Hepatocyte (in vitro differentiated cells): ENCODE measurements at places on chromosomes 7 and 10. TPM values are rescaled to one million over a fixed set of nuclear protein-coding genes. Genes with fewer than 3 reads are reported as not detected.

TMEM270 gene
- 0.30 and 0.47 TPM in 2 replicates for polyA plus RNA-seq

DNA sequence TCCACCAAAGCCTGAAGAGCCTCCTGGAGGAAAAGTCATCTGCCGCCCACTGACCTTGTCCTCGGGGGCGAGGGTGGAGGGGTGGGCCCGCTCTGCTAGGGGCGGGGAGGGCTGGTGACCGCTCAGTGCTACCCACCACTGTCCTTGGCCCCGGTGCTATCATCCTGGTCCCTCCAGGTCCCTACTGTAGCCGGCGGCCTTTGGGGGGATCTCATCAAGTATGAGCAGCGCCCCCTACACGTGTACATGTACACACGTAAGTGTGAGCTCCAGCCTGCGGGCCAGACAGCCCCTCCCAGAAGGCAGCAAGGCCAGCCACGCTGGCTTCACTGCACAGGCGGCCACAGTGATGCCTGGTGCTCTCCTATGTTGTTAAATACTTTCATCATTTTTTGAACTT lies 19.6 kb downstream of the TTYH3 start:
- H3K4me3 ChIP-seq, result no peak overlapping the region
- no peak overlapping the region for H3K27ac ChIP-seq
- no peaks in the 10 kb centered on the region for H3K4me1 ChIP-seq
- H3K36me3 ChIP-seq, result no peaks in the 10 kb centered on the region
- H3K27me3 ChIP-seq, result no peaks in the 10 kb centered on the region

- no peaks in the 10 kb centered on the region for H3K4me1 ChIP-seq
- H3K36me3 ChIP-seq, result no peaks in the 10 kb centered on the region
- DNase-seq, result no peak
- no peaks in the 10 kb centered on the region for H3K27me3 ChIP-seq
Observed at GRCh38 chr10:28047061-28047460, 48.2 kb upstream of the ODAD2 start.

DNA sequence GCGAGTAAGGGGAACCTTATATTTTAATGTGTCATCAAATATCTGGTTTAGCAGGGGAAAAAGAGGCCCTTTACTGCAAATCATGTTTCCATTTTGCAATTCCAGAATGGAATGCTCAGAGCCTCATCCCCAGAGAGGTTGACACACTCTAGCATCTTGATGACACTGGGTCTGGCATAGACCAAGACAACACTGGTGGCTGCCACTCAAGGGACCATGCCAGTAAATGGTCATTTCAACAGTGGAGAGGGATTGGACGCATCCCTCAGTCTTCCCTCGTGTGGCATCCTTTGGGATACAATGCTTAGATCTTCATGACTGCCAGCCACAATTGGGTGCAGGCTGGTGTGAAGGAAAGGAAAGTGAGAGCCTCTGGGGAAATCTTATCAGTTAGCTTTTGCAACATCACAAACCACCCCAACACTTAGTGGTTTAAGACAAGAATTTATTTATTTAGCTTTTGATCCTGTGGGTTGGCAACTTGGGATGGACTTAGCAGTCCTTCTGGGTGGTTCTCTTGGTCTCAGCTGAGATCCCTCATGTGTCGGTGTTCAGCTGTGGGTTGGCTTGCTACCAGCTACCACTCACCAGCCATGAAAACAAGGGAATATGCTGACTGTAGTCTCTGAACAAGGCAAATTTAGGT lies 21.6 kb downstream of the TACC2 start:
- no peak for DNase-seq
- H3K27ac ChIP-seq, result no peak overlapping the region
- peaks cover 6% of the 10 kb centered on the region for H3K4me1 ChIP-seq
- H3K36me3 ChIP-seq, result no peaks in the 10 kb centered on the region

- H3K4me1 ChIP-seq, result peaks cover 4% of the 10 kb centered on the region
- peaks cover 13% of the 10 kb centered on the region for H3K27me3 ChIP-seq
- no peaks in the 10 kb centered on the region for H3K36me3 ChIP-seq
- no peak overlapping the region for H3K27ac ChIP-seq
Observed at GRCh38 chr7:39084349-39084748, 106.6 kb downstream of the POU6F2 start.

DNA sequence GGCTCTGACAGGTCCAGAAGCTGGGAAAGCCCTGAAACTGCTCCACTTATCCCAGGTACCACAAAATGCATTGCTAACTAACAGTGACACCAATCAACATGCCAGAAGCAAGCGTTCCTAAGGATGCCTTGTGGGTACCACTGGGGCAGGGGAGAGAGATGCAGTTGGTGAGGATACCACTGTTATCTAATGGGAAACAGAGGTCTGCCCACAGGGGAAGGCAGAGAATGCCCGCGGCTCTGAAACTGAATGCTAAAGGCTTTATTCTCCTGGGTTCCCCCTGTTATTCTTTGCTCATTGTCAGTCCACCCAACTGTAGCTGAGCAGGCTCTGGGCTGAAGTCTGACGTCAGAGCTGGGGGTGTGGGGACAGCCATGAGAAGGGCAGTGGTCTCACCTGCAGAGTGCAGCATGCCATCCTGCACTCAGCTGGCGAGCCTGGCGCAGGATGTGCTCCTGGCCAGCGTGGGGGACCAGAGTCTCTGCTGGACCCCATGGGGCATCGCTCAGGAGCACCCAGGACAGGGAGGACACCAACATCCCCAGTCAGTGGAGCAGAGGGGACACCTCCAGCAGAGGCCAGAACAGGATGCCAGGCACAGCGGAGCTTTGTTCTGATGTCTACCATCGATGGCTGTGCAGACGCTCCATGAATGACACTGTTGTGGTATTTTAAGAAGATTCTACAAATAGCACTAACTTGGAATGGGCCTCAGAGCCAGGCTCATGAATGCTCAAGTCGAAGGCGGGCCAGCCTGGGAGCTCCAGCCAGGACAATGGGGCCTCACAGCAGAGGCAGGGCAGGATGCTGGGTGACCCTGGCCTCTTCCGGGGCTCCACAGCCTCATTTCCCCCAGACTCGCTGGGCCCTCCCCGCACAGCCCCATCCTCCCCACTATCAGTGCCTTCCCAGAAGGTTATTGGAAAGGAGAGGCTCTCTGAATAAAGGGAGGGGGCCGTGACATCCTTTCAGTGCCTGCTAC lies 95.8 kb downstream of the ARHGAP22 start:
- H3K36me3 ChIP-seq, result no peaks in the 10 kb centered on the region
- DNase-seq, result no peak
- H3K27ac ChIP-seq, result no peak overlapping the region
- no peak overlapping the region for H3K4me3 ChIP-seq
- H3K4me1 ChIP-seq, result no peaks in the 10 kb centered on the region

C7orf57 gene
- polyA plus RNA-seq, result not detected in 2 replicates

INHBA gene
- 7.0 and 9.4 TPM in 2 replicates for polyA plus RNA-seq

- H3K4me1 ChIP-seq, result peaks cover 5% of the 10 kb centered on the region
- H3K36me3 ChIP-seq, result no peaks in the 10 kb centered on the region
- H3K4me3 ChIP-seq, result no peak overlapping the region
Observed at GRCh38 chr7:1163121-1163520, 3.1 kb upstream of the ZFAND2A start.

CALN1 gene
- 0.28 TPM in 2 replicates for polyA plus RNA-seq

DNA sequence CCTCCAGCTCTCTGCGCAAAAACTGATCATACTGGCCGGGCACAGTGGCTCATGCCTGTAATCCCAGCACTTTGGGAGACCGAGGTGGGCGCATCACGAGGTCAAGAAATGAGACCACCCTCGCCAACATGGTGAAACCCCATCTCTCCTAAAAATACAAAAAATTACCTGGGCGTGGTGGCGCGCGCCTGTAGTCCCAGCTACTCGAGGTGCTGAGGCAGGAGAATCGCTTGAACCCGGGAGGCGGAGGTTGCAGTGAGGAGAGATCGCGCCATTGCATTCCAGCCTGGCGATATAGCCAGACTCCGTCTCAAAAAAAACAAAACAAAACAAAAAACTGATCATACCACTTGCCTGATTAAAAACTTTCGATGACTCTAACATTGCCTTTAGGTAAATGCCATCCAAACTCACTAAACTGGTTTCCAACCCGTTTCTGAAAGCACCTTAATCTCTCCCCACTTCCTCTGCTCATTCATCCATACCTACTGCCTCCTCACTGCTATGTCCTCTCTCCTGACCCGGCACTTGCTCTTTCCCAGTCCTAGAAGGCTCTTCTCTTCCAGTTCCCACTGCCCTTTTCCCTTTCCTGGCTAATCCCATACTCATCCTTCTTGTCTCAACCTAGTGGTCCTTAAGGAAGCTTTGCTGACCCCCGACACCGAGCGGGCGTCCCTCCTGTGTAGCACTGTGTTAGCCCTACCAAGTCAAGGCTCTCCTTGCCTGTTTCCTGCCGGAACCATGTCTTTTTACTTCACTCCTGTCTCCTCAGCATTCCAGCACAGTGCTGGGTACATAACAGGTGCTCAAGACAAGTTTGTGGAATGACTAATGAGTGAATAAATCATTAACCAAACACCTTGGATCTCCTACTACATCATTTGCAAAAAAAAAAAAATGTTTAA lies 686 bp upstream of the MIOS start:
- DNase-seq, result peak; percentile 36
- peak overlapping the region; percentile 99 for H3K27ac ChIP-seq
- no peaks in the 10 kb centered on the region for H3K36me3 ChIP-seq
- H3K4me1 ChIP-seq, result peaks cover 33% of the 10 kb centered on the region
- H3K27me3 ChIP-seq, result no peaks in the 10 kb centered on the region

PDCD11 gene
- 9.9 and 14.8 TPM in 2 replicates for polyA plus RNA-seq

DNA sequence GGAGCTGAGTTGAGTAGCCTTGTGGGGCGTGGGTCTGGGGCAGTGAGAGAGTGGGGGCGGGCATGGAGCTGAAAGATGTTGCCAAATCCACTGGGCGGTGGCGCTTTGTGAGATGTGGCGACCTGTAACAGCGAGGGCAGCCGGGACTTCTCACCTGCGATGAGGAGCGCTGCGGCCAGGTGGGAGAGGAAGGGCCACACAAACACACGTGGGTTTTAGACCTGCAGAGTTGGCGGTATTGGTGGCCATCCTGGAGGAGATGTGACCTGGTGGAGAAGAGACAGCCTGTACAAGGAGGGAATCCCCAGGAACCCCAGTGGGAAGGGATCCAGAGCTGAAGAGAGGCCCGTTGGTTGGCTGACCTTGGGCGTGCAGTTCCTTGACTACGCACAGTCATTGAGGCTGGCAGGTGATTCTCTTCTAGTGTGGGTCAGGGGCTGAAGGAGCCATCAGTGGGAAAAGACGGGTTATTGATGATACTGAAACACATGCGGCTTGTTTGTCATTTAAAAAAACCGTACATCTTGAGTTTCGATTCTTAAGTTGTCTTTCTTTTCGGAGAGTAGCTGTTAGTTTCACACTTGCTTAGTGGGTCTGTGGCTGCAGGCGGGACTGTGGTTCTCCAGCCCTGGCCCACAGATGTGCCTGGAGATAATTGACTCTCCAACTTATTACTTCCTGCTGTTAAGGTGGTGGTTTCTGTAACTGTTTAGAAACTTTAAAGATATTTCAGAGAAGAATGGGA lies 2.4 kb downstream of the CHST12 start:
- H3K4me1 ChIP-seq, result peaks cover 10% of the 10 kb centered on the region
- H3K27ac ChIP-seq, result no peak overlapping the region
- no peak overlapping the region for H3K4me3 ChIP-seq
- no peaks in the 10 kb centered on the region for H3K36me3 ChIP-seq
- no peaks in the 10 kb centered on the region for H3K27me3 ChIP-seq
- DNase-seq, result no peak

VWA2 gene
- 2.2 and 6.3 TPM in 2 replicates for polyA plus RNA-seq

- H3K27me3 ChIP-seq, result no peaks in the 10 kb centered on the region
- DNase-seq, result no peak
- no peak overlapping the region for H3K4me3 ChIP-seq
- no peaks in the 10 kb centered on the region for H3K36me3 ChIP-seq
- H3K4me1 ChIP-seq, result no peaks in the 10 kb centered on the region
Observed at GRCh38 chr10:92847202-92847864, 987 bp upstream of the EXOC6 start.

- H3K36me3 ChIP-seq, result no peaks in the 10 kb centered on the region
- no peak for DNase-seq
- H3K27ac ChIP-seq, result no peak overlapping the region
Observed at GRCh38 chr7:4233621-4234497, 448.2 kb upstream of the FOXK1 start.

SLC29A4 gene
- polyA plus RNA-seq, result 32.6 and 36.1 TPM in 2 replicates

ASB10 gene
- not detected in 2 replicates for polyA plus RNA-seq

GRCh38 chr10:33337326-33337957 lies 3.0 kb upstream of the NRP1 start:
- H3K27ac ChIP-seq, result peak overlapping the region; percentile 93
- peaks cover 10% of the 10 kb centered on the region for H3K4me1 ChIP-seq
- H3K4me3 ChIP-seq, result peak overlapping the region; percentile 92
- DNase-seq, result peak; percentile 29

DNA sequence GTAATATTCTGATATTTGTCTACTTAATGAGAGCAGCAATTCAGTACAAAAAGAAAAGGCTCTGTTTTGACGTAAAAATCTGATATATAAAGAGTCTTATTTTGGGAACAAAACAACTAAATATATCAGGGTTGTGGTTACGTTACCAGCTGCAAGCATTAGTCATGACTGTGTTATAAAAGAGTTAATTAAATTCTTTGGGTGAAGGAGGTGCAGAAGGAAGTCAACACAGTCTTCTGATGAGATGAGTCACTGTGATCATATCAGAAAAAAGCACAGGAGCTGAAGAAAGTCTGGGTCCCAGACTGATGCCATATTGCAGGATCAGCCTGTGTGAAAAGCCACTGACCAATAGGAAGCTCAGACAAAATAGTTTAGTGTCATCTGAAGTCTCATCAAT lies 234.3 kb upstream of the TEX47 start:
- H3K4me3 ChIP-seq, result no peak overlapping the region
- H3K27ac ChIP-seq, result no peak overlapping the region
- H3K27me3 ChIP-seq, result no peaks in the 10 kb centered on the region
- no peak for DNase-seq
- H3K4me1 ChIP-seq, result no peaks in the 10 kb centered on the region
- H3K36me3 ChIP-seq, result no peaks in the 10 kb centered on the region

DNA sequence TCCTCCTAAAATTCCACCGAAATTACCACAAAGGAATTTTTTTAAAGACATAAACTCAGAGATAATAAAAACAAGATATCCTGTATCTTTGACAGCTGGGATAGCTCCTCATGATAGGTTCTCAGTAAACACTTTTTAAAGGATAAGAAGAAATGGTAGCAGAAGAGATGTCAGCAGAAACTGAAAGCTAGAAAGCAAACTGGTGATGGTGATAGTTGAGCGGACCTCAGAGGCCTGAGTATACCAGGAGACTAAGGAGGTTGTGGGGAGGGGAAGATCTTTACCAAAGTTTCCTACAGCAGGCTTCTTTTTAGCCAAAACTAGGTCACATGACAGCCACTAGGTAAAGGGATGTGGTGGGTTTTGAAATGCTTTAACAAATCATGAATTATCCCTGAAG lies 22.5 kb downstream of the PCGF5 start:
- no peaks in the 10 kb centered on the region for H3K36me3 ChIP-seq
- H3K4me3 ChIP-seq, result no peak overlapping the region
- no peaks in the 10 kb centered on the region for H3K27me3 ChIP-seq

DNA sequence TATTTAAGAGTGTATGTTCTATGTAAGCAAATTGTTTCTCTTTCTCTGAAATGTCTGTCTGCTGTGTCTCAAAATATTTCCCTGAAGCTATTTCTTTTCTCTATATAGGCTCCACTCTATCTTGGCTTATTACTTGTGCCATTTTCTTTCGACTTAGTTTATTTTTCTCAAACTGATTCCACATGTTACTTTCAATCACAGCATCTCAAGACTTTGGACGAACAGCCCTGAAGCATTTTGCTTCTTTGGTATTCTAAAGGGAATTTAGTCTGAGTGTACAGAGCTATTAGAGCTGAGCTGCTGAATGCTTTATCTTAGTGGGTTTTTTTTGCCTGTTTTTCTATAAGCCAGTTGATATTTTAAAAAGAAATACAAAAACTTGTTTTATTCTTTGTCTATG lies 95.7 kb downstream of the PLXDC2 start:
- peak overlapping the region; percentile 2 for H3K27ac ChIP-seq
- no peaks in the 10 kb centered on the region for H3K4me1 ChIP-seq
- no peak for DNase-seq
- no peak overlapping the region for H3K4me3 ChIP-seq
- H3K36me3 ChIP-seq, result no peaks in the 10 kb centered on the region

SEMA3E gene
- polyA plus RNA-seq, result 7.0 and 13.3 TPM in 2 replicates
